ENCODE measurements at places on chromosomes 4 and X. TPM values are rescaled to one million over a fixed set of nuclear protein-coding genes. Genes with fewer than 3 reads are reported as not detected.

The ACE2 gene
- total RNA-seq, result 0.49 TPM

The TLR3 gene
- total RNA-seq, result 10.6 TPM

The HMX1 gene
- total RNA-seq, result not detected

The SHOX gene
- total RNA-seq, result not detected

The BTC gene
- 0.74 TPM for total RNA-seq

The FNIP2 gene
- total RNA-seq, result 25.3 TPM

The ADH6 gene
- not detected for total RNA-seq

The S100G gene
- total RNA-seq, result not detected

The HPGD gene
- total RNA-seq, result 134 TPM

Measured in vagina (tissue), 2 donors.